ENCODE measurements at places on chromosomes 7 and 10. TPM values are rescaled to one million over a fixed set of nuclear protein-coding genes. Genes with fewer than 3 reads are reported as not detected.

- no peak for DNase-seq
These were observed 42.0 kb downstream of the CCDC6 start for GRCh38 chr10:59864141-59864962.

Gene CYP3A5
- 0.75 TPM for total RNA-seq

Gene MEOX2
- 0.81 TPM for total RNA-seq

DNA sequence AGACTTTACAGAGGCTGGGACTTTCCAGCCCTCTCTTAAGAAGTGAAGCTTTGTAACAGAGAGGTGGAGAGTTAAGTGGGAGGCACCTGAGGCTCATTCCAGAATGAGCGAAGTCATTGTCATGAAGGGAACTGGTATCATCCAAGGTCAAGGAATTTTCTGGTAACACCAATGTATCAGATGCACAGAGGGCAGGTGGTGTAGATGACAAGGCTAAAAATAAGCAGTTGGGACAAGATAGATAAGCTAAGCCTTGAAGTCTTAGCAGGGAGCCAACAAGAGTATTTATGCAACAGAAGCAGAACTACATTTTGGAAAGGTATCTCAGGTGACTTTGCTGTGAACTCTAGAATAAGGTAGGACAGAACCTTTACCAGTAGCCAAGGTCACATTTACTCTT is 257.0 kb upstream of the AUTS2 start:
- no peak for DNase-seq

DNA sequence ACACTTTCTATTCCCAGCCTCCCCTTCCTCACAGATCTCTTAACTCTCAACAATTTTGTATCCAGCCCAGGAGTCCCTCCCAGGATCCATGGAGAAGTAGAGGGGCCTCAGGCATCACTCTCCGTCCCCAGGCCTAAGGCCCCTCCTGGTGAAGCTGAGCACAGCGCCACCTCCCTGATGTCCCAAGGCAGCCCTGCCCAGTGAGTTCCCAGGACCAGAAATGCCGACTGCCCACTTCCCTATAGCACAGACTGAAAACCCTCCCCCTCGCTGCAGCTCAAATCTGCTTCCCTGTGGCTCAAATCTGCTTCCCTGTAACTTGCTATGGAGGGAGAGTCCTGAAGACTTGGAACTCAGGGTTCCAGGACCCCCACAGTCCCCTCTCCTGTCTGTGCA is 35.6 kb downstream of the YKT6 start:
- DNase-seq = no peak

DNA sequence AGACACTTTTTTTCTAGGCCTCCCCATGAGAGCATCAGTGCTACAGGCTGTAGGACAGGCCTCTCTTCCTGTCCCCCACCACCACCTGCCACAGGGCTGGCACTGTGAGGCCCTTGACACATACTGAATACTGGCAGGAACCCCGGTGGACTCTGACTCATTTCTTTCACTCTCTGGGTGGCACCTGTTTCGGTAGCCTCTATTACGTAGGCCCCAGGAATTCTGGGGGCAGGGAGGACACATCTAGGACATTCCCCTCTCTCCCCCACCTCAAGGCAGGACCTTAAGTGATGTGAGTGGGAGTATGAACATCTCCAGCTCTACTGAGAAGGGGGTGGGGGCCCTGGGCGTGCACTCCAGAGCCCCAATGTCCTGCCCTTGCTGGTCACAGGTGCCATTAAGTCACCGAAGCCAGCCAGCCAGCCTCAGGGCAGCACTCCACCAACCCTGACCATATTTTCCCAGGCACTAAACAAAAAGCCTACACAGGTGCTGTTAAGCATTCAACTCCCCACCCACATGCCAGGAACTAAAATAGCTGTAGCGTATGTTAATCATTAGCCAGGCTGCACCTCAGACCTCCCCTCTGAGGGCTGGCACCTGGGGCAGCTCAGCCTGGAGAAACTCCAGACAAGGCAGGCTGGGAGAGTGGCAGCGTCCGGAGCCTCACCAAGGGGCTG is 8.9 kb downstream of the ANXA11 start:
- no peak for DNase-seq

DNA sequence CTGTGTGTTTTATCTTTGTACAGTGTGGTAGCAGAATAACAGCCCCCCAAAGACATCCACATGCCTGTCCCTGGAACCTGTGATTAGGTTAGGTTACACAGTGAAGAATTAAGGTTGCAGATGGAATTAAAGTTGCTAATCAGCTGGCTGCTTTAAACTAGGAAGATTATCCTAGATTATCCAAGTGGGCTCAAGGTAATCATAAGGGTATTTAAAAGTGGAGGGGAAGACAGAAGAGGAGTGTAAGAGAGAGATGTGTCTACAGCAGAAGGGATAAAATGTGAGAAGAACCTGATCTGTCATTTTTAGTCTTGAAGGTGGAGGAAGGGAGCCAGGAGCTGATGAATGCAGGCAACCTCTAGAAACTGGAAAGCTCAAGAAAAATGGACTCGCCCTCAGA is 117.6 kb downstream of the ARHGAP22 start:
- DNase-seq = no peak

Gene SFXN3
- 75.4 TPM for total RNA-seq

DNA sequence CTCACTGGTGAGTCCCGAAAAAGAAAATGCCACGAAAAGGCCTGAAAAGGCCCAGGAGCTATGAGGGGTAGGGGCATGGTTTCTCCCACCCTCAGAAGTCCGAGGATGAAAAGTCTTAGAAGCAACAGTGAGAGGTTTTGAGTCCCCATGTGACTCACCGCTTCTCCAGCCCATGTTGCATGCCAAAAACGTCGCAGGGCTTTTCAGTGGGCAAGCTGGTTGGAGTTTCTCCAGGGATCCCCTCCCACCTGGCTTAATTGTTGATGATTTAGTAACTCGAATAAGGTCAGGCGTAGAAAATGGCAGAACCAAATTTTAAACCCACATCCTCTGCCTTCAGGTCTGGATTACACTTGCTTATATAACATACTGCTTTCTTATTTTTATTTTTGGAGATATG is 96.3 kb upstream of the ARMC3 start:
- no peak for DNase-seq

- no peak for DNase-seq
These were observed 4.8 kb upstream of the UNC5B start for GRCh38 chr10:71207578-71207977.

DNA sequence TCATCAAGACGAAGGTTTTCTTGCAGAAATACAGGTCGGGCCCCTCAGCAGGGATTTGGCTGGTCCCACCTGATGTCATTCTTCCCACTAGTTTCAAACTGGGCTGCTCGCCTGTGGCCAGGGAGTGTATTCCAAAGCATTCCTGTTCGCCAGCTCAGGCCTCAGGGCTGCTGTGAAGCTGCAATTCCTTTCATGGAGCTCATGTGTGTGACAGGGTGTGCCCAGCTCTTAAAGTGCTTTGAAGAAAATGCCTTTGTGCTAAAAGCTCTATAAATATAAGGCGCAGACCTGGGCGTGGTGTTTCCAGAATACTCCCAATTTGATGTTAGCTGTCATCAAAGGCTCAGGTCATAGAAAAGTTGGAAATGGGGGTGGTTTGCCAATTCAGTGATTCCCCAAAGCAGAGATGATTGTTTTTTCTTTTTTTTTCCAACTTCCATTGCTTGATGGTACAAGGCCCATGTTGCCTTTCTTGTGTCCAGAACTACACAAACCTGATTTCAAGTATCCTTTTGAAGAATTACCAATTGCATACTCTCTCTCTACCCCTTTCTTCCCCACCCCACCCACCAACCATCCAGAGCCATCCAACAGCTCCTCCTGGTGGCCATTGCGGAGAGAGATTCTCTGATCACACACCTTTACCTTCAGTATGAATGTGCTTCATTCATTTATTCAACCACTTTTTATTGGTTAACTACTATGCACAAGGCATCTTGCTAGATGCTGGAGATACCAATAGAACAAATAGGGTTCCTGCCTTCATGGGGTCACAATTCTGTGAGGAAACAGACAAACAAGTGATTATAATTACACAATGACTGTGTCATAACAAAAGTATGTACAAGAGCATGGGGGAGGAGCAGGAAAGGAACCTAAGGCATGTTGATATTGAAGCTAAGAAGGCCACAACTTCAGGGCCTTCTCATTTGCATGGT is 297.3 kb upstream of the LYZL1 start:
- DNase-seq = no peak

DNA sequence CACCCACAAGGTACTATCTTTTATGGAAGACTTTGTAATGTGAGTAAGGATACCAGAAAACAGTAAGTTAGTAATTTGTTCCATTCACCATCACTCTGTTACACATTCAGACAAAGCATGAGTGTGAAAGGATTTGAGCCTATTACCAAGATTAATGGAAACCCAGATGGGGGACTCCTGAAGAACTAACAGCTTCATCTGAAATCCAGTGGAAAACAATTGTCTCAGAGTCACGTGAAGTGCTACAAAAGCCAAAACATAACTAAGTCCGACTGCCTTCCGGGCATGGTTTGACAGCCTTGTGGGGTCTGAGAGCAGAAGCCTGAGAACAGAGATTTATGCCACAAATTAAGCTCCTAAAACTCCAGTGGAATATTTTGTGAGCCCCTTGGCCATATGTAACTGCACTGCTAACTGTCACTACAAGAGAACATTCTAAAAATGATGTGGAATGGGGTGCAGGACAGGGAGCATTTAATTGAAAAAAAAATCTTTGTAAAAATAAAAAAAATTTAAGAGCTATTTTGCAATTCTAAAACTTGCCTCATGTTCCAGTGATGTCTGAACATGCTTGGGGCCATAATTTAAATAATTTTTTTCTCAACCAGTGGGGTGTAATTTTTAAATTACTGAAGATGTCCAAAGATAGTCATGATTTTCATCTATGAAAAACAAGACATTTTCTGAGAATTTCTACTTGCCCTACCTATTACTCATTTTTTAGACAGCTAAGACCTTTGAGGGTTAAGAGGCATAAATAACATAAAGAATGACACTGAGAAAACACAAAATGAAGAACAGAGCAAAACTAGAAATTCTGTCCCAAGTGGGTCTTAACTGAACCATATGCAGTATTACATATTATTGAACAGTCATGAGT is 555.0 kb downstream of the INHBA start:
- no peak for DNase-seq

Gene NDUFB8
- 292 TPM for total RNA-seq

Measured in dorsolateral prefrontal cortex (tissue), 122 donors.